ENCODE measurements at places on chromosomes 5 and 9.

- no peak for DNase-seq
These were observed 27.3 kb downstream of the ANP32B start for GRCh38 chr9:98010445-98010844.

DNA sequence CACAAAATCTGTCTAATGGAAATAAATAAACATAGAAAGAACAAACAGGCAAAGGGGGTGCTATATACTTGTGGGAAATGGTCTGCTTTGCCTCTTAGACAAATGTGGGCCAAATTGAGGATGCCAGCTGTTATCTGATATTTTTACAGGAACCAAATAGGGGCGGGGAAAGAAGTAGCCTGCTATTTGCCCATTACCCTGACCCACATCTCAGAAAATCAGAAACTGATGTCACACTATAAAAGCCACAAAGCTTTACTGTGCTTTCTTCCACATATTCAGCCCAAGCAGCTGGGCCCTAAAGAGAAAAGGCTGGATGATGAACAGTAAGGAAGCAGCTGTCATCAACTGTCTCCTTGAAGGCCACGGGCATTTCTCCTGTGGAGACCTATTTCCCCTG is 97.3 kb downstream of the ELAVL2 start:
- no peak for DNase-seq

- peak; percentile 94 for DNase-seq
These were observed 5.9 kb downstream of the CYFIP2 start for GRCh38 chr5:157271740-157272271.

DNA sequence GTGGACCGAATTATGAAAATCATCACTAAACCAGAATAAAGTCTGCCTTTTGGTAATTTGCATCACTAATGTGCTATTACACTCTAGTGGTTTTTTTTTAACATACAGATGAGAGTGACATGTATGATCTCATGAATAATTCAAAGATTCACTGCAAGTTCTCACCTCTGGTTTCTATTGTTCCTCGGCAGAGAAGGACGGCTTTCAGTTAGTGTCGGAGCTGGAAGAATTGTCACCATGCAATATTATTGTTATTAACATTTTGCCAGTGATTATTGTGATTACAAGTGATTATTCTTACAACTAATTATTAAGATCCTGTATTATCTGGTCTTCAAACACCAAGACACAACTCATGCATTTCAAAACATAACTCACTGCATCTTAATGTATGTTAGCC is 366.6 kb upstream of the RPS23 start:
- no peak for DNase-seq

DNA sequence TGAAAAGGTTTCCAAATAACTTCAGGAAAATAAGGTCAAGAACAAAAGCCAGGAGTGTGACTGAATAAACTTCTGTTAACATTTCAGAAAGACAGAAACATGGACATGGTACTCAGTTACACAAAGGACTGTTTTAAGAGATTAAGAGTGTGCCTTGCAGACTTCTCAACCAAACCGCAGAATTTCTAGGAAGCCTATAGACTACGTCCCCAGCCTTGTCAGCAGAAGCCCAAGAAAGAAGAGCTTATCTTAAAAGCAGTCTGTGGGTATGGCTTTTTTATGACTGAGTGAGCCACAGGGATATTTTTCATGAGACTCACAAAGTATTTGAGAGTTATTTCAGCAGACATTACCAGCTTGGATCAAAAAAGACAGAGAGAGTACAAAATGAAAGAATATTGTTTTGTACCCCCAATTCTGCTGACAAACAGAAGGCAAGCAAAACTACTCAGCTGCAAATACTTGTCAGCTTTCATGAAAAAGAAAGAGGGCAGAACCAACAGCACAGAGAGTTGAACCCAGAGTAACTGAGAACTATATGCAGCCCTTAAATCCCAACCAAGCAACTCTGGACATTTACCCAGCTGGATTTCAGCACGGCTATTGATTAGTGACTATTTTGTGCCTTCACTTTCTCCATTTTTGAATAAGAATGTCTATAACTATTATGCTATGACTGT is 711.0 kb upstream of the CTNND2 start:
- DNase-seq: no peak

DNA sequence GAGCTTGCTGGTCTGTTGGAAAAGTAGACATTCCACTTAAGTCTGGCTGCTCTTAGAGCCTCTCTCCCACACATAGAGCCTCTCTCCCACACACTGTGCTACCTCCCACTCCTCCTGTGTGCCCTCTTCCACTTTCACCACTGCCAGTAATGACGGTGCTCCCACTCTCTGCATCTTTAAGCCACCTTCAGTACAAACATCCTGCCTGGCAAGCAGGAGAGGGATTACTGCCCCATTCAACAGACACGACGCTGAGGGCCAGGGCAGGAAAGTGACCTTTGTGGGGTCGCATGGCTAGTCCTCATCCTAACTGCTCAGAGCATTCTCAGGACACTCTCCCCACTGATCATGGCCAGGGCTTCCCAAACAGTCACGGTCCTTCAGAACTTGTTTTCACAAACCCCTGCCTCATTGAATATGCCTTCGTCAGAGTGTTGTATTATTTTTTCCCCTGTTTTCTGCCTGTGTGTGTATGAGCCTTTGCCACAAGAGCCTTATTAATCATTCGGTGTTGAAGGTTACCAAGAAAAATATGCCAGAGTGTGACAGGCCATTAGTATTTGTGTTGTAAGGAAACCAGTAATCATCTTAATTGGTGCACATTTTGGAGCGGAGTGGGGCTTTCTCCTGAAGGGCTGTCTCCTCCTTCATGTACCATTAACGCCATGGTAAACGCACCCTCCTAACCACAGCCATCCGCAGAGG is 87.1 kb upstream of the SAP30L start:
- DNase-seq: no peak

Data from stimulated activated naive CD4-positive, alpha-beta T cell (primary cell).